Stimulated activated naive CD8-positive, alpha-beta T cell treated with anti-CD3 and anti-CD28 coated beads, Interleukin-15, Interleukin-2, amounts not matched to agents 100 U/mL and 50 U/mL, for 24 hours (primary cell): ENCODE measurements at places on chromosomes 3 and 15.

DNA sequence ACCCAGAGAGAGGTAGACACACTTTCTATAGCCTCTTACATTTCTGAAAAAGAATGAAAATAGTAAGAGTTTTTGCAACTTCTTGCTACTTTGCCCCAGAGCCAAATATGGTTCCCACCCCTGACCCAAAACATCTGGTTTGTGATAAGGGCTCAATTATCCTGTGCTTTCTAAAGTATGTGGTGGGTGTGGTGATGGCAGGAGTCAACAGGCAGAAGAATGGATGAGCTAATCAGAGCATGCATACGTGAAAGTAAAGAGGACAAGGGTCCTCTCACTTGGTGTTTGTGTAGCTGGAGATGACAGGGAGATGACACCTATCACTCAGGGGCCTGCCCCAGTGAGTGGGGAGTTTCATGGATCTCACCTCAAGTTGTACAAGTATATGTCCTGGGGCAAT lies 19.1 kb downstream of the KBTBD8 start:
- no peak for DNase-seq

- no peak for DNase-seq
Observed at GRCh38 chr3:150239766-150240165, 168.3 kb upstream of the TSC22D2 start.

DNA sequence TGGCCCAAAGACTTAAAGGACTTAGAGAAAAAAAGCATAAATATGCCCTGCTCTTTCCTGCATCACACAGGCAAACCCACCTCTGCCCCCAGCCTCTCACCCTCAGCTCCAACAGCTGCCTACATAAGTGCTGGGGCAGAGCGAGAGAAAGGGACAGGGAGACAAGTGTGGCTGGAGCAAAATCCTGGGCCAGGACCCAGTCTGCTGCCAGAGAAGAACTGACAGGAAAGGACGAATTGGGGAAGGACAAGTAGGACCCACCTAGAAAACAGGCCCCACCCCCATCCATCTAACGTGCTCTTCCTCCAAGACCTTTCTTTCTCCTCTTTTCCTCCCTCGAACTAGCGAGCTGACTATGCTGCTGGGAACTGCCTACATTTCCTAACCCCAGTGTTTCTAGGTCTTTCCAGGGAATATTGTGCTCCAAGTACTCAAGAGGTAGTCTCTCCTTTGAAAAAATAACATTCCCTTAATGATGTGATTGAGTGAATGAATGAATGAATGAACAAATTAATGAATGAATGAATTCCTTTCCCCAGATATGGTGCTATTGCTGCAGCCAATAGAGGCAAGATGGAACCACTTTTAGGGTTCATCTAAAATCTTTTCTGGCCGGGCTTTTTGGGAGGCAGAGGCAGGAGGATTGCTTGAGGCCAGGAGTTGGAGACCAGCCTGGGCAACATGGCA lies 18.4 kb downstream of the IGDCC4 start:
- no peak for DNase-seq

- DNase-seq, result no peak
Observed at GRCh38 chr15:66051833-66052232, 182.5 kb downstream of the RAB11A start.

DNA sequence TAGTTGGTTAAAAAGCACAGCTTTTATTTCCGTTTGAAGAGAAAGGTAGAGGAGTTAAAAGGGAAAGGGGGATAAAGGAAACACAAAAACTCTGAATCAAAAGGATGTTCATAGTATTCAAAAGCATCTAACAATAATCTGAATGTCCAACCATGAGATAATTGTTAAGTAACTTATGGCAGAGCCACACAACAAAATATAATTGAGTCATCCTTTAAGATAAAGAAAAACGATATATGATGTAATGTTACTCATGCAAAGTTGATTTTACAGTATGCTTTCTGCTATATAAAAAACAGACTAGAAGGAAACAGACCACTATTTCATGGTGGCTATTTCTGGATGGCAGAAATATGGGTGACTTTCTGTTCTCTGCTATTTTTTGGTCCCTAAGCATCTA lies 3.9 kb downstream of the XPC start:
- DNase-seq, result no peak

- peak; percentile 45 for DNase-seq
Observed at GRCh38 chr15:52331490-52332240, 36.1 kb upstream of the MYO5C start.

GRCh38 chr3:99199021-99199420 lies 297.5 kb upstream of the DCBLD2 start:
- no peak for DNase-seq

DNA sequence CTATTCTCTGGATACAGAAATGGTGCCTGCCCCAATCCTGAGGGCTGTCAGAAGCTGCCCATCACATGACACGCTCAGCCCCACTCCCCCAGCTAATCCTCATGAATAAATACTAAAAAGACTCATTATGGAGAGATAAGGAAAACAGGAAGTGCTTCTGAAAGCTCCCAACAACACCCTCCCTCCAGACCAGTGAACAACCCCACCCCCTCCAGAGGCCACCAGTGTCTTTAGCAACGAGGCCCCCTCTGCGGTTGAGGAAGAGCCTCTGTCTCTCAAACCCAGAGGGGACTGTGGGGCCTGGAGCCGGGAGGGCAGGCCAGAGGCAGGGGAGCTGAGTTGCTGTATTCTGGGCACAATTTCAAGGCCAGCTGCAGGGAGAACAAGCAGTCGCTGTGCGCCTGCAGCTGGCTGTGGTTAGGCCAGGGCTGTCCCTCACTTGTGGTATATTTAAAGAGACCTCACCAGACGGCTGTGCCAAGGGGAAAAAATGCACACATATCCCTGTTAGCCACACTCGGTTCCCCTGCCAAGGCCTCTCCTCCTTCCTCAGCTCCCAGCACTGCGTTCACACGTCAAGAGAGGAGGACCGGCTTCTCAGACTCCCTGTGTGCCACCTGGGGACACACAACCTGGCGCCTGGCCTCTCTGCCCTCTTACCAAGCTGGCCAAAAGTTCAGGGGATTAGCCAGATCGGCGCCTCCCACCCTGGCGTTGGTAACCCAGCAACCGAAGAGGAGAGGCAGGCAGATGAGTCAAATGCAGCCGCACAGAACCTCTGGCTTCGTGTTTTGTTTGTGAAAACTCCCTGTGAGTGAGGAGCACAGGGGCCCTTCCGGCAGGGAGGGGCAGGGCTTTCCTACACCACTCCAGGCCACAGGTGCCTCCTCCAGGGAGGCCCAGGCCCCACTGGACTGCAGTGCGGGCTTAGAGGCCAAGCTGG lies 101.2 kb upstream of the ETV5 start:
- DNase-seq, result peak; percentile 23

DNA sequence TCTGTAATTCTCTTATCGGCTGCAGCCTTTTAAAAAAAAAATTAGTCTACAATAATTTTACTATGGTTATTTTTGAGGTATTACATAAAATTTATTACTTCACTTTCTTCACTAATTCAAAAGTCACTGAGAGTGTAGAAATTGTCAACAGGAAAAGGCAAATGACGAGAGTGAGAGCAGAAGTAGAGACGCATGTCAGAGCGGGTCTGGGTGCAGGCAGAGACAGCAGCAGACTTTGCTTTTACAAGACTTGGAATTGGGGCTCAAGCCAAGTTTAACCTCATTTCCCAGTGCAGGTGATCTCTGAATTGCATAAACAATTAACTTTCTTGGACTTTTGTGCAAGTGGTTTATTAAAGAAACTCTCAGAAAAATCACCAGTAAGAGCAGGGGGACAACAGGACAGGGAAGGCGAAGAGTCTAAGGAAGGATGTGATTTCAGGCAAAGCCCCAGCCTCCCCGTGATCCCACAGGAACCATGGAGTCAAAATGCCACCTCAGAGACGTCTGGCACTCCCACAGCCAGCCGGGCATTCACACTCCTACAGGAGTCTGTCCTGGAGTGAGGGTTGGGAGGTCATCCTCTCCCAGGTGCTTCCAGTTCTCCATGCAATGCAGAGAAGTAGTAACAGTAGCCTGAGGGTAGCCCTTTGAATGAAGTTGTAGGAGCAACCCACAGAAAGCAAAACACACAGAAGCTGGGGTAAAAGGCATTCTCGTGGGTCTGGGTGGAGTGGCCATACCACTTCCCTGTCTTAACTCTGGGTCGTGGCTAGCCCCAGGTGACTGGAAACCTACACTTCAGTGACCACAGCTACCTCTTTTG lies 274.0 kb upstream of the TGFBR2 start:
- DNase-seq, result no peak

GRCh38 chr15:58243070-58243469 lies 104.9 kb downstream of the AQP9 start:
- no peak for DNase-seq

DNA sequence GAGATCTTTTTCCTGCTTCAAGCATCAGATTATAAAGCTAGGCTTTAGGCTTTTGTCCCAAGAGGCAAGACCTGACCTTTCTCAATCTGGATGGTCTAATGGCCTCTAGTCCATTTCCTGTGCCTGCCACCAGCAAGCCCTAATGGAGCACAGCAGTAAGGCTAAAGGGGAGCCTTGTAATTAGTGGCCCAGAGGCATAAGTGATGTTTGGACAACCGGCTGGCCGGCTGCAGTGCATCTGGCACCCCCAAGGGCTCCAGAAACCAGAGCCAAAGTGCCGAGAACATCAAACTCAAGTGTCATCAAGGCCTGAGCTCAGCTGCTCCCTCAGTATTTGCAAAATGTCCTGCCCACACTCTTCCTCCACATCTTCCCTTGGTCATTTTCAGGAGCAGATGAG lies 31.9 kb upstream of the RTP4 start:
- no peak for DNase-seq

GRCh38 chr3:23834082-23834870 lies 28.5 kb downstream of the UBE2E1 start:
- DNase-seq, result no peak

- DNase-seq, result peak; percentile 45
Observed at GRCh38 chr3:161851941-161852566, 355.4 kb downstream of the OTOL1 start.

GRCh38 chr3:193241716-193242115 lies 694 bp downstream of the PLAAT1 start:
- DNase-seq, result no peak
